ENCODE measurements at places on chromosomes 13 and 19. TPM values are rescaled to one million over a fixed set of nuclear protein-coding genes. Genes with fewer than 3 reads are reported as not detected.

The FLT3LG gene
- total RNA-seq = 1.6 TPM

DNA sequence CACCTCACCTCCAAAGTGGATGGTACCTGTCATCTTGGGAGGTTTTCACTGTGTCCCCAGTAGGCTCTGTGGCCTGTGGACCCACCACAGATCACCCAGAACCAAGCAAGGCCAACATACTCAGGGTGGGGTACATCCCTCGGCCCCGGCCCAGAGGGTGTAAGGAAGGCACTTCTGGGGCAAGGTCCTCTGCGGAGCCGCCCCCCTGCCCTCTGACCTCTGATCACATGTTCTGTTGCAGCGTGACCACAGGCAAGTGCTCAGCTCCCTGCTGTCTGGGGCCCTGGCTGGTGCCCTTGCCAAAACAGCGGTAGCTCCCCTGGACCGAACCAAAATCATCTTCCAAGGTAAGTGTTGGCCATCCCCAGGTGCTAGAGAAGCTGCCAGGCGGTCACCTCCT lies 36.7 kb downstream of the TMEM161A start:
- no peak for DNase-seq

GRCh38 chr13:36329361-36329760 lies 16.8 kb downstream of the SPART start:
- DNase-seq = no peak

- DNase-seq = no peak
Measured at GRCh38 chr13:90116121-90116520, 1231.4 kb upstream of the MIR17HG start.

DNA sequence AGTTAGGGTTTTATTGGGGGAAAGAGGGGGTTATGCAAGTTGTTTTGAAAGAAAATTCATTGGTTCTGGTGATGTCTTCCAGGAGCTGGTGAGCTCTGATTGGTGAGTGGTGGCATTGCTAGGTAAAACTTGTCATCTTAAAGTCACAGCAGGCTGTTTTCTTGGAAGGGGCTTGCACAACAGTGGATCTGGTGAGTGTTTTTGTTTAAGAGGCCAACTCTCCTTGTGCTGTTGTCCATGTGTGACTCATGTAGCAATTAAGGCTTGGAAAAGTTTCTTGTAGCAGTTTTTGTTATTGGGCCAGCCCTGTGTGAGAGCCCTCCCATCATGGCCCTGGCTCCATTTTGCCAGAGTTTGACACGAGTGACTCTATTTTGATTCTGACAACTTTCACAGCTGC lies 109.4 kb downstream of the RFC3 start:
- DNase-seq = no peak

DNA sequence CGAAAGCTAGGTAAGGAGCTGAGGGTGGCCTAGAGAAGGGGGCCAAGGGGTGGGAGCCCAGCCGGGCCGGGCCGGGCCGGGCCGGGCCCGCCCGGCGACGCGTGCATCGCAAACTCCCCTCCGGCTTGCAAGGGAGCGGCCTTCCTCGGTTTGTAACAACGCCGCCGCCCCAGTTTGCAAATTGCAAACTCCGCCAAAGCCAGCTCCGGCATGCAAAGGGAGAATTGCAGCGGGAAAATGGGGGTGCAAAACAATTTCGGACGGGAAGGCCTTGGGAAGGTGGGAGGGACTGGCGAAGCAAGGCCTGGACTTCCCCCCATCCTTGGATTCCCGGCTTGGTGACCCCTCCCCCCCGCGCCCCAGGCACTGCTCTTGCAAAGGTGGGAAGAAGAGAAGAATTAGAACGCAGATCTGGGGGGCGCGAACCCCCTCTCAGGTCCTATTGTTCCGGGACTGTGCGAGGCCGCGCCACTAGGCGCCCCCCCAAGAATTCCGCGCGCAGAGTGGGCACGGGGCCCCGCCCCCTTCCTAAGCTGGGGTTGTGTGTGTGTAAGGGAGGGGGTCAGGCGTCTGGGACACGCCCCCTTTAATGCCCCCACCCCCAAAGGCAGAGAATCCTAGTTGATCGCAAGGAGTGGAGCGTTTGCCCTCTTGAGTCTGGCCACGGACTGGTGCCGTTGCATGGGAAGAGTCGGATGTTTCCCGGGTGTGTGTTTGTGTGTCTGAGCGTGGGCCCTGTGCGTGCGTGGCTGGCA lies 926 bp downstream of the PRR12 start:
- DNase-seq = no peak

- DNase-seq = no peak
Measured at GRCh38 chr19:7426986-7427385, 61.8 kb downstream of the PEX11G start.

The KCNRG gene
- total RNA-seq = 4.7 TPM

All from pulmonary artery endothelial cell (primary cell).